NCI-H1436 (cell line): ENCODE measurements at places on chromosomes 11 and 22.

GRCh38 chr11:44638032-44638431 is 72.6 kb downstream of the CD82 start:
- DNase-seq: no peak

- no peak for DNase-seq
Observed at GRCh38 chr22:45969414-45969799, 7.6 kb downstream of the WNT7B start.

DNA sequence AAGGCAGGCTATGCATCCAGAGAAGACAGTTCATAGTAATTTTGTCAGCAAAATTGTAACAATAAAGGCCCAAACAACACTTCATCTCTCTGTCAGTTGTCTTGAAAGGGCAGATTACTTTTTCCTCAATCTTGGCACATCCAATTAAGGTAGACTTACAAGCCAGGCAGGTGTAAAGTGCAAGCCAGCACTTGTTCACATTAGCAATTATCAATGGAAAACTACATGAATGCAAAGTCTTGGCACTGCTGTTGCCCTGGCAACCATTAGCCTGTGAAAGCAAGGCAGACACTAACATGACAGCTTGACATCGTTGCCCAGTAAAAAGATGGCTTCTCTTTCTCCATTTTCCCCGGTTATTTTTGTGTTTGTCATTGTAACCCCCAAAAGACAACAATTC is 677.2 kb upstream of the TENM4 start:
- no peak for DNase-seq

- no peak for DNase-seq
Observed at GRCh38 chr11:95148938-95149337, 59.3 kb downstream of the ENDOD1 start.

- no peak for DNase-seq
Observed at GRCh38 chr22:32808038-32808445, 6.5 kb downstream of the TIMP3 start.

- DNase-seq: no peak
Observed at GRCh38 chr11:82823647-82824619, 76.3 kb downstream of the PRCP start.

- DNase-seq: no peak
Observed at GRCh38 chr22:29216873-29217666, 11.4 kb downstream of the EMID1 start.

DNA sequence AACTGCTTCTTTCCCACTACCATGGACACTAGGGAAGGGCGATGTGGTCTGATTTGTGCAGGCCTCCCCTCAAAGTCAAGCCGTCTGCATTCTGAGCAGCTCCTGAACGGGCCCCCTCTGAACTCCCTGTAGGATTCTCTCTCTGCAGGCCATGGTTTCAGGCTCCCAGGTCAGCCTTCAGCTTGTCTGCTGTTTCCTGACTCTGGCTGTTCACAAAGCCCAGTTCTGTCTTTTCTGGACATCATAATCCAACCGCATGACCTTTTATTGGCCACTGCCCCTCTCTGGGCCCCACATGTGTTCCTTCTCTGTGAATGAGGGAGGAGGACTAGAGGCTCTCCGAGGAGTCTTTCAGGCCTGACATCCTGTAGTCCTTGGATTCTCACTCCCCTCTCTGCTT is 161.0 kb downstream of the FEZ1 start:
- no peak for DNase-seq

- no peak for DNase-seq
Observed at GRCh38 chr11:65791719-65792213, 4.9 kb downstream of the OVOL1 start.

DNA sequence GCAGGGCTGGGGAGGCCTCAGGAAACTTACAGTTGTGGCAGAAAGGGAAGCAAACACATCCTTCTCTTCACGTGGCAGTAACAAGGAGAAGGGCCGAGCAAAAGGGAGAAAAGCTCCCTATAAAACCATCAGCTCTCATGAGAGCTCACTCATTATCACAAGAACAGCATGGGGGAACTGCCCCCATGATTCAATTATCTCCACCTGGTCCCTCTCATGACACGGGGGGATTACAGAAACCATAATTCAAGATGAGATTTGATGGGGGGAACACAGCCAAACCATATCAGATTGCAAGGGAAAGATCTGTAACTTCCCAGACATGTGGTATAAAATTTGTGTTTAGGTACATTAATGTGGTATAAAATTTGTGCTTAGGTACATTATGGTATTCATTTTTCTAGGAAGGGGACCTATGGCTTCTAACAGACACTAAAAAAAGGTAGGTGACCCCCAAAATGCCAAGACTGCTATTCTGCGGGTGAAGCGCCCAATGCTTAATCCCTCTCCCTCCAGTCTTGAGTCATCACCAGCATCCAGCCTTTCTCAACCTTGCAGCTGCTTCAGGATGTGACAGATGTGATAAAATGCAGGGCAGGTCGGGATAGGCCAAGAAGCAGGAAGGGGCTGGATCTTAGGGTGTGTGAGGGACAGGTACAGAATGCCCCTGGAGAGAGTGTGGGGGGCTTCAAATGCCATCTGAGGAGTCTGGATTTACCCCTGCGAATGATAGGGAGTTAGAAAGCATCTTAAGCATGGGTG is 57.7 kb upstream of the AMPD3 start:
- DNase-seq: no peak

GRCh38 chr11:61637277-61637676 is 42.9 kb upstream of the DAGLA start:
- DNase-seq: no peak

GRCh38 chr11:132126973-132127899 is 756.8 kb downstream of the NTM start:
- peak; percentile 27 for DNase-seq

- no peak for DNase-seq
Observed at GRCh38 chr11:86414032-86414431, 39.3 kb downstream of the CCDC81 start.

DNA sequence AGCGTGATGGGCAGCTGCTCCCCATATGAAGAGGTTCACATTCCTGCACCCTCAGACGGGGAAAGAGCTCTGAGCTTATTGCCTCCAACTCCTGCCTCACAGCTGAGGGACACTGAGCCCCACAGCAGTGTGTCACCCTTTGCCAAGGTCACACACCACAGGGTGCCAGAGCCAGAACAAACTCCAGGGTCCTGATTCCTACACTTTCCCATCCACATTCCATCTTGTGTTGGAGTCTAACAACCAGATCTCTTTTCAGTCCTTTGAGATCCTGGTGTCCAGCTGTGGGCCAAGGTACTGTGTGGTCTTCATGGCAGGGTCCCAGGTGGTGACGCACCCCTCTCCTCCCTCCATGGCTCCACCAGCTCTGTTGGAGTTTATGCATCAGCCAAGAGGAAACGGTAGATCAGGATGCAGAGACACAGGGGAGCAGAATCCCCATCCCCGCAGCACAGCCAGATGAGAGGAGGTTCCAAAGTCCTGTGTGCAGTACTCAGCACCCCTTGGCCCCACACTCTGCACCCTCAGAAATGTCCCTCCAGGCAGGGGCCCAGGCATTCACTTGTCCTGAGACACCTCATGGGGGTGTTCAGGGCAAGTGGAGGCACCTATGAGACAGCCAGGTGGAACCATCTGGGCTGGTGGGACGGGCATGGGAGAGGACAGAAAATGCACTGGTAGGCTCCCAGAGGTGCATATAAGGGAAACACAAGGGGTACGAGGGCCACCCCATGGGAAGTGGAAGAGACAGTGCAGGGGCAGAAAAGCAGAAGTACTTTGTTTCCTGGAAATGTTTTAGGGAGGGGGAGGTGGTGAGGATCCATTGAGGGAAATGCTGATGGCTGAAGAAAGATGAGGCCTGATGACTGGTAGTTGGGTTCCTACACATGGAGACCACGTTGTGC is 32.6 kb upstream of the GNAZ start:
- no peak for DNase-seq

DNA sequence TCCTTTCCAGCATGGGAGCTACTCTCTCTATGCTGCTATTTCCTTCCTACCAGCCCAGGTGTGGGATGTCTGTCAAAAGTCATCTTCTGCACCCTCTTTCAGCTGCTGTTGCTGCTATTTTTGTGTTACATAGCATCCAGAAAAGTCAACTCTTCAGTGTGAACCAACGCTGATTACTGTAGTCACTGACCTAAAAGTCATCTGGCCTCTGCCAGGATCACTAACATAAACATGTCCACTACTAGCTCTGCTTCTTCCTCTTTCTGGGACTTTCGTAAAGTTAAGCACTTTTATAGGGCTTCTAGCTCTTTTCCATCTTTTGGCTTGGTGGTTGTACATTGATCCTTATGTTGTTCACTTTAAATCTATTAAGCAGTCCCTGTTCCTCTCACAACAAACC is 90.2 kb upstream of the CARD18 start:
- DNase-seq: no peak

DNA sequence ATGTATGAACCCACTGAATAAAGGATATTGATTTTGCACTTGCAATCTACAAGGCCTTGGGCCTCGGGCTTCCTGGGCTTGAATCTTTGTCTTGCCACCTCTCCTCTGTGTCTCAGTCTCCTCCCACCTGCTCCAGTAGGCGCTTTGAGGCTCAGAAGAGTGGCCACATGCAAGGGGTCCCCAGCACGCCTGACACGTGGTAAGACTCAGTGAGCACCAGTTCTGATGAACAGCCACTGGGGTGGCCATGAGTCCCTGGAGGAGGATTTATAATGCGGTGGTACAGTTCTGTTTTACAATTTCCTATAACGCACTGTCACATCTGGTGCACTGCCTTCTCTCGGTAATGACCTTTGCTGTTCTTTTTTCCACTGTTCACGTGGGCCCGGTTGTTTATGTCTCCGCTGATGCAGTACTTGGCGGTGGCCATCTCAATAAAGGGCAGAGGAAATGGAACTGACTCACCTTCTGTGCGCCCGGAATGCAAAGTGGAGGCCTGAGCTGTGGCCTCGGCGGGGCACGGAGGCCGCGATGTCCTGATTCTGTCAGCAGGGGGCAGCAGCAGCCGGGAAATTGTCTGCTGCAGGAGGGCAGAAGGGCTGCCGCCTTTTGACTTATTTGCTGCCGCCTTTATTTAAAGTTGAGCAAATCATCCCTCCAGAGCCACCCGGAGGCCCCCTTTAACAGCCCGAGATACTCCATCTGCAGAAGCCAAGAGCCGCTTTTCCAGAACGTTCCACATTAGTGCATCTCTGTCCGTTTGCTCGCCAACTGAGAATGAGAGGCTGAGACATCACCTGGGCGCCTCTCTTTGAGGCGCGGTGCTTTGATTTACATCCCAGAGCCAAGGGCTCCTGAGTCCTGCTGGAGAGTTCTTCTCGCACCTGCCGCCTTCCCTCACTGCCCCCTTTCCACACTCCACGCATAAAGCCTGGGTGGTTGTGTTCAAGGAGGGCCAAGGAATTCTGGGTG is 6.0 kb upstream of the IFT27 start:
- DNase-seq: peak; percentile 57

- no peak for DNase-seq
Observed at GRCh38 chr11:37322333-37323194, 724.5 kb upstream of the RAG2 start.

DNA sequence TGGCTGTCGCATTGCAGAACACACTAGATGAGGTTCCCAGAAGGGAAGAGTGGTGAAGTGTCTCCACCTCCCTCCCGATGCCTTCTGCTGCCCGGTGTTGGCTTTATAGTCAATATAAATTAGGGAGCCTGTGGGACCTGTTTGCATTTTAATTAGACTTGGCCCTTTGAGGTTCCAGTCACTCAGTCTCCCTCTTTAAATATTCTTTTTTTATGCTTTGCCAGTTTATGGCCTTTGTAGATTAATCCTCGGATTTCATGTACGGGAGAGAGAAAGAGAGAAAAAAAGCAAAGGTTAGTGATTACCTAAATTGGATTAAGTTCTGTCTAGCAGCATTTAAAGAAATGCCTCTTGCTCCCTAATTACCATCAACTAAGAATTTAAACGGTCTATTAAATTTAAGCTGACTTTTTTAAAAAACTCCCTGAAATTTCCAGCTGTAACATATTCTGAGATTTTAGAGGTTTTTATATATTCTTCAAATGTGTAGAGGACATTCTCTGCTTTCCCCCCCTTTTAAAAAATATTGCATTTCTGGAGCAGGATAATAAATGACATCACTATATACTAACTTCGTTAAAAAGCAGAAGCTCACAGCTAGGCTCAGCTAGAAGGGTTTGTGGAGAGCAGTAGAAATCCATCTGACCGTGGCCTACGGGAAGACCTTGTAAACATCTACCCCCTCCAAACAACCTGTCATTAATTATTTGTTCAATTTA is 84.4 kb downstream of the PRR5L start:
- no peak for DNase-seq

- no peak for DNase-seq
Observed at GRCh38 chr11:126317756-126318573, 14.1 kb downstream of the DCPS start.

DNA sequence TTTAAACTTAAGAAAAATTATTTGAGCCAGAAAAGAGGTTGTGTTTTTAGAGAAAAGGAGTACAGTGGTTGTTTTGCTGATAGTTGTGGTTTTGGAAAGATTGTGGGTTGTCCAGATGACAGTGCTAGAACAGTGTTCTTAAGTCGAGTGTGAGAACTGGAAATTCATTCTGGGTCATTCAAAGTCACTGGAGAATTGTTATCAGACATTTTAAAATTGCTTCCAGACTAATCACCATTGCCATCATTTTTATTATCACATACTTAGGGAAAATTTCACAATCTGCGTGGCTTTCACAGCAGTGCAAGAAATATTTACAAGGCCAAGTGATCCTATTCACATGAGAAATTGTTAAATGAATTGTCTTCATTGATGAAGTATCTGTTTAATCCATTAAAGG is 242.2 kb upstream of the DDI1 start:
- no peak for DNase-seq

GRCh38 chr11:22193348-22194051 is 615 bp downstream of the ANO5 start:
- DNase-seq: no peak
